ENCODE measurements at places on chromosomes 5 and 9. TPM values are rescaled to one million over a fixed set of nuclear protein-coding genes. Genes with fewer than 3 reads are reported as not detected.

GRCh38 chr5:152271420-152271819, 133.7 kb downstream of the NMUR2 start:
- H3K27ac ChIP-seq: no peak overlapping the region
- H3K4me1 ChIP-seq: no peaks in the 10 kb centered on the region
- H3K27me3 ChIP-seq: peaks cover 3% of the 10 kb centered on the region
- H3K36me3 ChIP-seq: no peaks in the 10 kb centered on the region

DNA sequence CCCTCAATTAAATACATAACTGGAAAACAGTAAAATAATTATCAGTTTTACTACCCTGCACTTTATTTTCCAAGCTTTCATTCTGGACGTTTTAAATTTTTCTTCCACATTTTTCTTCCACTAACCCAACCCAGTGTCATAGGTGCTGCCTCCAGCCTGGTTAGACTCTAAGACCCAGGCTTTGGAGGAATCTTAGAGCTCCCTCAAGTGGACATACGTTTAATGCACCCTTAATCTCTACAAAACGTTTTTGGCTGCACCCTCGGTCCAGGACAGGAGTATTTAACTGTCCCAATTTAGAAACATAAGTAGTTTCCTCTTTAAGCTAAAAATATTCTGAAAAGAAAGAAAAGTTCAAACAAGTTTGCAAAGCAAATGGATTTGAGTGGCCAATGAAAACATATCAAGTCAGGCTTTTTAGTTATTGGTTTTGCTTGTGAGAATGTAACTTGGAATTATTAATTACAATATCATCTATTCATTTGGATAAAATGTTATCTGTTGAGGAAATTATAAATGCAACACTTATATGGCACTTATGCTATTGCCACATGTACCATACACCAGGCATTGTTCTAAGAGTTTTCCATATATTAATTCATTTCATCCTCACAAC, 38.9 kb downstream of the CDH6 start:
- H3K36me3 ChIP-seq: no peaks in the 10 kb centered on the region
- H3K4me1 ChIP-seq: no peaks in the 10 kb centered on the region
- DNase-seq: no peak
- no peaks in the 10 kb centered on the region for H3K27me3 ChIP-seq
- H3K4me3 ChIP-seq: no peak overlapping the region
- no peak overlapping the region for H3K27ac ChIP-seq

DNA sequence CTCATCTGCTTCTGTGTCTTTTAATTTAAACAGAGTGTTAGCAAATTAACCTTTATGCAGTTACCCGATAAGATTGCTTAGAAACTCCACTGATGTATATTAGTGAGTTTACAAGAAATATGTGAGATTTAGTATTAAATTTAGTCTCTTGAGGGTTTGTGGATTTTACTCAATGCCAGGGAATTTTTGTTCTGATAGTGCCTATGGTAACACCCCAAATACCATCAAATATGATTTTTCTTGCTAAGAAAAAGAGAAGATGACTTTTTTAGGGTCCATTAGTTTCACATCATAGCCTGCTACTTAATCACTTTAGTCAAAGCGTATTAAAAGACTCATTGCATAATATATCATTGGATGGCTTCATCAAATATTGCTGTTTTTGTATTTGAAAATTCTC, 224.9 kb downstream of the PCSK5 start:
- no peak for DNase-seq
- H3K27me3 ChIP-seq: no peaks in the 10 kb centered on the region

DNA sequence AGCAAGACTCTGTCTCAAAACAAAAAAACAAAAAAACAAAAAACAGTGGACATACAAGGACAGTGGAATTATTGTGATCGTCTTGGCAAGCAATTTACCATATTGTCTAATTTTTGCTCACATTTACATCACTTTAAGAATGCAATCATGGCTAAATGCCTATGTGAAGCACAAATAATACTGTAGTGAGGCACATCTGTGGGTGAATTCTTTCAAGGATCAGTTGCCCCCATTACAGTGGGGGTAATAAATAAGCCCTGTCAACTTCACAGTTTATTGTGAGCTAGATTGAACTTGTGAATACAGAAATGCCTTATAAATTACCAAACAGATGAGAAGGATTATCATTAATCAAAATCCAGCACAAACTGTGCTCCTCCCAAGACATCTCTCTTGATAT, 150.2 kb upstream of the PAPPA start:
- H3K36me3 ChIP-seq: no peaks in the 10 kb centered on the region
- H3K4me3 ChIP-seq: no peak overlapping the region
- H3K27me3 ChIP-seq: no peaks in the 10 kb centered on the region
- H3K27ac ChIP-seq: no peak overlapping the region

DNA sequence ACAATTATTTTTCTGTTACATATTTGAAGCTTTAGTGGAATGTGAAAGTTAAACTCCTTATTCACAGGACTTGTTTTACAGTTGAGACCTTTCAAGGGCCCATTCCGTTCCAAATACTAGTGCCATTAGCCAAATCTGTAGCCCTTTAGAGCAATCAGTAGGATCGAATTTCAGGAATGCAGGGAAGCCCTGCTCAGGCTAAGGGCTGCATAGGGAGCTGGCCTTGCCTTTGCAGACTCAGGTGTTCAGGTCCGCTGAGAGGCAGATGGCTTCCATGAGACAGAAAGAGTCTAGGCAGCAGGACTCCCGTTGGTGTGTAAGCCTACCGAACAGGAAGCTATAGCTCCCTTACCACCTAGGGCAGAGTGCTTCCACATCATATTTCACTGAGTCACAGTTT, 150.1 kb upstream of the SLC27A6 start:
- H3K36me3 ChIP-seq: no peaks in the 10 kb centered on the region
- H3K4me1 ChIP-seq: no peaks in the 10 kb centered on the region
- no peaks in the 10 kb centered on the region for H3K27me3 ChIP-seq
- H3K4me3 ChIP-seq: no peak overlapping the region
- no peak overlapping the region for H3K27ac ChIP-seq
- no peak for DNase-seq

DNA sequence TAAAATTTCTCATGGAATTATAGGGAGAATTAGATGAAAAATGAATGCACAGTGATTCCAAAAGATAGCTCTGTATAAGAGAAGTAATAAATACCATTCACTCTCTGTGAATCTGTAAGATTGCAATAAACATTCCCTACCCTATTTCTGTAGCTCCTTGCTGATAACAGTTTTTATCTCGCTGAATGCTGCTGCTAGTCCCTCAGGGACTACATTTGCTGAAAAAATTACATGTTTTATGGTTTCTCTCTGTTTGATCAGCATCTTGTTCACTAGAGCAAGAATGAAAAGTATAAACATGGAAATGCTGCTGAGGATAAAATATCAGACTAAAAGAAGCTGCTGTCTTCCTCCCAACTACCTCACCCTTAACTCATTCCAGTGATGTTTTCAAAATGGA, 44.3 kb upstream of the TYRP1 start:
- no peak for DNase-seq
- H3K27me3 ChIP-seq: no peaks in the 10 kb centered on the region
- no peaks in the 10 kb centered on the region for H3K4me1 ChIP-seq
- no peak overlapping the region for H3K4me3 ChIP-seq

- H3K4me3 ChIP-seq: no peak overlapping the region
- no peak overlapping the region for H3K27ac ChIP-seq
- H3K27me3 ChIP-seq: peaks cover 27% of the 10 kb centered on the region
- H3K4me1 ChIP-seq: no peaks in the 10 kb centered on the region
- H3K36me3 ChIP-seq: no peaks in the 10 kb centered on the region
Measured at GRCh38 chr5:172648013-172648381, 6.9 kb downstream of the NEURL1B start.

DNA sequence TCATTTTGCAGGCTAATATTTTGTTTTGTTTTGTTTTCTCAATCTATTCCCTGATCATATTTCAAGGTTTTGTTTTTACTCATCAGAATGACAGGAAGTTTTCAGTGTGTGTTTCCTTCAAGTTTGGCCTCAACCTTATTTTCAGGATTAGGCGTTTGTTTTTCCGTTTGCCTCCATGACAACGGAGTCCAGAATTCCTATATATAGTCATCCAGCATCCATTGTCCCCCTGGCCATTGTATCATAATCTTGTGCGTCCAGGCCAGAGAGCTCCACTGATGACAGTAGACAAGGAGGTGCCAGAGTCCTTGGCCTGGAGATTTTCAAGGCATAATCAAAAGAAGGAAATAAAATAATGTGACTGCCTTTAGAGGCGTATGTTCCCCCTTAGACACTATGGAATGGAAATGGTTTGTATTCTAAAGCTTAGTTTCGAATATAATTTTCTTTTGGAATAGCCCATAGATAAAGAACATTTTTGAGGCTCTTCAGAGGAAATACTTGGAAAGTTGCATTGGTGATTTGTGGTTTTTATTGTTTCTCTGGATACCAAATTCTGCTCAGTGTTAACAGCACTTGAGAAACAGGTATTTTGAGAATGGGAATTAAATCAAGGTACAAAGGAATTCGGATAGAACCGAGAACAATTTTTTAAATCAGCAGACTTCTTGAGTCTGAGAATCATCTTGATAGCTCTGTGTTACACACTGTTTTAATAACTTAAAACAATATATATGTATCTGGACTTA, 99.8 kb downstream of the ZNF462 start:
- H3K36me3 ChIP-seq: no peaks in the 10 kb centered on the region
- no peak overlapping the region for H3K4me3 ChIP-seq
- DNase-seq: no peak
- H3K27ac ChIP-seq: no peak overlapping the region
- H3K4me1 ChIP-seq: peaks cover 10% of the 10 kb centered on the region

DNA sequence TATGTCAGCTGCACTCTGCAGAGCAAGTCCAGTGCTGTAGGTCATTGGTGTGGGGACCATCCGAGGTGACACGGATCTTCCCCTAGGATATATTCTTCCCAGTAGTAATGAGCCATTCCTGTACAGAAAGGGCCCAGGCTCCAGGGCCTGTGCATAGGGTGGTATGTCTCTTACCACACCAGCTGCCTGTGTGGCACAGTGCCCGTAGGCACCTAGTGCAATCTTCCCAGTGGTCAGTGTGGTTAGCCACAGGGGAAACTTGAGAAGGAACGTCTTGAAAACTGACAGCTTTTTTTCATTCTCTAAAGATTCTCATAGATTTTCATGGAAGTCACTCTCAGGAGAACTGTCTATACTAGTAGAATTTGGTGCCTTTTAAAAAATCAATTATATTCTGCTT, 39.8 kb downstream of the CYSTM1 start:
- no peaks in the 10 kb centered on the region for H3K27me3 ChIP-seq
- no peak overlapping the region for H3K4me3 ChIP-seq
- peaks cover 2% of the 10 kb centered on the region for H3K36me3 ChIP-seq
- DNase-seq: no peak
- peaks cover 12% of the 10 kb centered on the region for H3K4me1 ChIP-seq

The INSL6 gene
- total RNA-seq: not detected

The ECM2 gene
- not detected for total RNA-seq

The FCN2 gene
- total RNA-seq: not detected

The AMBP gene
- total RNA-seq: not detected

The PDE6A gene
- total RNA-seq: not detected

The IFNA13 gene
- not detected for total RNA-seq
